Stimulated activated CD8-positive, alpha-beta memory T cell treated with anti-CD3 and anti-CD28 coated beads, Interleukin-7, amount 100 ng/mL, for 48 hours (primary cell): ENCODE measurements at places on chromosomes 12 and 14.
A peak's percentile ranks its signal among the peaks of the same experiment; 100 is the strongest.

GRCh38 chr14:79411403-79412174 is 799.7 kb downstream of the DIO2 start:
- no peak for DNase-seq

- no peak for DNase-seq
Observed at GRCh38 chr14:51644217-51644933, 7.3 kb upstream of the FRMD6 start.

DNA sequence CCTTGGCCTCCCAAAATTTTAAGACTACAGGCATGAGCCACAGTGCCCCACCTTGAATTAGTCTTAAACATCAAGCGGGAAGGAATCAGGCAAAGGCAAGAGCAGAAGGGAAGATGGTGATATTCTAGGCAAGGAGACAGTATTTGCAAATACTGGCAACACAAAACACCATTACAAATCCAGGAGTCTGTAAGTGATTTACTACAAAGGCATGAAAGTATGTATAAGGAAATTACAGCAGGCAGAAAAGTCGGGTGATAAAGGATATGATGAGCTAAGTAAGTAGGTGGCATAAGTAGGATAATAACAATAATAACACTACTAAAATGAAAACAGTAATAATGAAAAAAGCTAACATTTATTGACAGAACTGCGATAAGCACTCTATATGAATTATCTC is 28.5 kb downstream of the FMNL3 start:
- DNase-seq, result no peak

GRCh38 chr14:75910048-75910447 is 71.7 kb downstream of the TGFB3 start:
- no peak for DNase-seq

- no peak for DNase-seq
Observed at GRCh38 chr12:22971247-22971646, 346.3 kb downstream of the ETNK1 start.

- no peak for DNase-seq
Observed at GRCh38 chr14:91570021-91570420, 59.9 kb upstream of the PPP4R3A start.

DNA sequence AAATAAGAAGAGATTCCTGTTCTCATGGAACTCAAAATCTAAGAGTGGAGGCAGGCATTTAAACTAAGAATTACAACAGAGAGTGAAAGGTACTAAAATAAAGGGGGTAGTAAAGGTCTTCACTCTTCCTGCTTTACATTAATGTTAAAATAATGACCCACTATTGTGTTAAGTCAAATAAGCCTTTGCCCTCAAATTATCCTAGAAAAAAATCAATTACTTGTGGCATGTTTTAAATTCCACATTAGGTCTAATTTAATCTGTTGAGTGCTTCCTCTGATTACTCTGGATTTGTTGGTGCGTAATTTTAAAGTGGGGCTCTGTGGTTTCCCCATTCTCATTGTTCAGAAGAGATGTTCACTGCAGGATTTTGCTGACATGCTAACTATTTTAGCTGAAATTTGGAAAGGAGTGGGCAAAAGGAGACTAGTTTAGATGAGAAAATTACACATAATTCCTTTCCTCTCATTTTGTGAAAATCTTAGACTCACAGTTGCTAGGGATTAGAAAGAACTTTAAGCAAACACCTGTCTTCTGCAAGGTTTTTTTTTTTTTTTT is 35.5 kb downstream of the BTG1 start:
- no peak for DNase-seq

GRCh38 chr14:65041434-65041915 is 54.8 kb downstream of the FNTB start:
- DNase-seq, result no peak

DNA sequence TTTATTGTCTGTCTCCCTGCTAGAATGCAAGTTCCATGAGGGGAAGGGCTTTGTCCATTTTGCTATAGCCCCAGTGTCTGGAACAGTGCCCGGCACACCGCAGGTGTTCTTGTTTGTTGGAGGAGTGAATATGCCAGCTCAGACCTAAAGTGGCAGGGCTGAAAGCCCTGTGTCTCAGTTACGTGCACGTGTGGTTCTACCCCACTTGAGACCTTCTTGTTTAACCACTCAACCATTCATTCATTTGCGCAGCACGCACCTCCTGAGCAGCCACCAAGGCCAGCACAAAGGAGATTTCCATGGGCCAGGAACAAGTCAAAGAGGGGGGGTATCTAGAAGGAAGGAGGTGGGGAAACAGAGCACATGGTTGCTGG is 338.0 kb upstream of the FKBP4 start:
- no peak for DNase-seq

DNA sequence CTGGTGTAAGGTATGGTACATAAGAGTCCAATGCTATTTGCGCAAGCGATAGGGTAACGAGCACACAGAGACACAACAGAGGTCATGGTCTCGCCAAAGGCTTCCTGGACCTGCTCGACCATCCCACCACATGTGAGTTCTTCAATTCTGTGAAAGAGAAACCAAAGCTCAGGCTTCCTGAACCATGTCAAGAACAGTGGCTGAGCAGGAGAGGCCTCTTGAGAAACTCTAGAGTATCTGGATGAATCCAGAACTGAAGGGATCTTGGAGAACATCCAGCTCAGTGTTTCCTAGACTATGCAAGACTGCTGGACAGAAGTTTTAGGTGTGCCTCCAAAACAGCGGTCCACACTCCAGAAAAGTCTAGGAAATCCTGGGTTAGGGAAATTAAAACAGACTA is 114.5 kb downstream of the TRAFD1 start:
- DNase-seq, result no peak

GRCh38 chr12:97542666-97543280 is 80.2 kb downstream of the RMST start:
- DNase-seq, result no peak

DNA sequence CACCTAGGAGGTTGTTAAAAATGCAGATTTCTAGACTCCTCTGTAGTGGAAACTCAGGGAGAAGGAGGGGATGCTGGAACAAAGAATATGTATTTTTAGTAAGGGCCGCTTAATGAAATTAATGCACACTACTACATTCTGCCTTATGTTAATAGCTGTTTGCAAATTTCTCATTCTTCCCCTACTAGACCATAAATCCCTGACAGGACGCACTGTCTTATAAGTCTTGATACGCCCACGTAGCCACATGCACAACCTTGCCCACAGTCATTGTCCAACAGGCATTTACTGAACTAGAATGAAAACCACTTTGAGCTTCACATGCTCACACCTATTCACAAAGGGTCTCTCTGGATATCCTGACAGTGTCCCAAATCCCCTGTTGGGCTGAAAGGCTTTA is 10.5 kb downstream of the KRT2 start:
- DNase-seq, result no peak

DNA sequence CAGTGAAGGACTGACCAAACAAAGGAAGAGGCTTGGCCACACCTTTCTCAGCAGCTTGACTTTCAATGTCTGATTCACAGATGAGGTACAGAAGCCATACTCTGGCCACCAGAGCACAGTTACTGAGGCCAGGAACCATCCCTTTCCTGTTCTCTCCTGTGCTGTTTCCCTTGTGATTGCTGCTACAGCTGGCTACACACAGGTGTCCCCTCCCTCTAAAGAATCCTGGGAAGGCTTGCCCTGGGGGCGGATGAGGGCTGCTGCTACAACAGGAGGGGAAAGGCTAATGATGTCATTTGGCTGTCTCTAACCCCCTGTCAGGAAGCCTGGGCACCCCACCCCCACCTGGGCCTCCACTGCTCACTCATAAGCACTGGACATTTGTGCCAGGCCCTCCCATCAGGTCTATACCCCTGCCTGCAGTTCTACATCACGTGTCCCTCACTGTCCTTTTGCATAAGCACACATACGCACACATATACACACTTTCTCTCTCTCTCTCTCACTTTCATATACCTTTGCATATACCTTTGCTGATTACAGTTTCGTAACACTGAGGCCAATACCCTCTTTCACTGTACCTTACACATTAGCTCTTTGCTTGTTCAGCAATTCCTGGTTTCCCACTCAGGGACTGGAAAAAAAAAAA is 41.4 kb downstream of the PRPF40B start:
- no peak for DNase-seq

DNA sequence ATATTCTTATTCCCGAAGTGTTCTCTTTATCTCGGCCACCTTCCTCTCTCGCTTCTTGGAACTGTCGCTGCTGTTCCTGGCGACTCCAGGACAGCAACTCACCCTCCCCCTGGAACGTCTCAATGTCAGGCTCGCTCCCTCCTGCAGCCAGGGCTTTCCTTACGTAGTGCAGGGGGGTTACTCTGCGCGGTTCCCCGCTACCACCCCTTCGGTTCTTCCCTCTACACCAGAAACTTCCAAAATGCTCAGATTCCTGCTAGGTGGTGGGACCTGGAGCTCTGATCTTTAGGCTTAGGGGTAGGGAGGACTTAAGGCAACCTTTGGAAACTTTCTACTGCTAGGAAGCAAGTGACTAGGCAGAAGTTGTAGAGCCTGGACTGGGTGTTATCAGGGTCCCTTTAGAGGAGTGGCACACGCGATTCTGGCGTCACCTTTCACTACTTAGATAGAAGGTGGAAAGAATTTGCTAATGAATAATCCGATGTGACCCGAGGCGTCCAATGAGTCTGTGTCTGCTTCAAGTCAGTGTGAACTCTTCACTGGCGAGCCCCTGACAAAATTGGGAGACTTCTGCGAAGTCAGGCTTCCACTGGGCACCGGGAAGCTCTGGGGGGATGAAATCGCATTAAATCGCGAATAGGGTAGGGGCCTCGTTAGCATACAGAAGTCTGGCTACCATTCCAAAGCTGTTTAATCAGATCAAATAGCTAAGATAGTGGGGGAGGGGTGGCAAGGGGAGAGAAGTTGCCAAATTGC is 900 bp upstream of the DPF3 start:
- DNase-seq, result no peak

DNA sequence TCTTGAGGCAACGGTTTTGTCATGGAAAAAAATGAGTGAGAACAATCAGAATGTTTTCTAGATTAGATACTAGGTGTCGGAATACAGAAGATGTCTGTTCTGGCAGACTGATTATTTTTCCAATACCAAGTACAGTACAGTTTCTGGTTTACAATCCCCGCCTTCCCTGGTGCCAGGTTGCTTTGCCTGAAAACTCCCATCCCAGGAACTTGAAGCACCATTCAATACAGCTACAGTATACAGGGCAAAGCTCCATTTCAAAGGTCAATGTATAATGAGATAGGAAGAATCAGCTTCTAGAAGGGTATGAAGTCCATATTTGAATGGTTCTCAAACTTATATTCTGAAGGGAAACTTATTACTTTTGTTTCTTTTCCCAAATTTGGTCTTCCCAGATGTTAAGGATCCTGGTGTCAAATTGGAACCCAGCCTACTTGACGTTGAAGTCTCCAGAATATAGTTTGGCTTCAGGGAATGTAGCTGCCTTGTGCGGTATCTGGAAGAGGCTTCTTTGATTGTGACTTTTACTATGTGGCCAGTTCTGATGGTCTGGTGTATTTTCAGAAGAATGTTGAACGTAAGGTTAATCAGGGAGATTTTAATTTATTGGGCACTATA is 238.0 kb upstream of the ATP2B1 start:
- no peak for DNase-seq

- no peak for DNase-seq
Observed at GRCh38 chr12:90972226-90972625, 17.2 kb upstream of the CCER1 start.

- DNase-seq, result no peak
Observed at GRCh38 chr12:69910694-69911093, 85.7 kb downstream of the MYRFL start.

- DNase-seq, result no peak
Observed at GRCh38 chr12:4448943-4449850, 3.6 kb upstream of the FGF6 start.

DNA sequence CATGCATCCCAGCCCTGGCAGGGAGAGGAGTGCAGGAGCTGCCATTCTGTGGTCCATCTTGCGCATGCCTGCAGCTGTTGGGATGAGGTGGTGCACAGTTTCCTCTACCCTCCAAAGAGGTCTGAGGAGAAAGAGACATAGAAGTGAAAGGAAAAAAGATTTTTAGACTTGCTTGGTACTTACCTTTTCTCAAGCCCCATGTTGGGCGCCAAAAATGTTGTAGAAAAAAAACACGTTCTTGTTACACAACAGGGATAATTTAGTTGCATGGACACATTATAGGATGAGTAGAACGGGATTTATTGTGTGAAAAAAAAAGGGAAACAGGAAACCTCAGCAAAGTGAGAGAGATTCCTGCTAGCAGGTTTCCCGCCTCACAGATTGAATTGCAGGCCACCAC is 244.4 kb upstream of the GARIN2 start:
- no peak for DNase-seq

GRCh38 chr14:75295491-75296345 is 17.1 kb downstream of the FOS start:
- peak; percentile 56 for DNase-seq

DNA sequence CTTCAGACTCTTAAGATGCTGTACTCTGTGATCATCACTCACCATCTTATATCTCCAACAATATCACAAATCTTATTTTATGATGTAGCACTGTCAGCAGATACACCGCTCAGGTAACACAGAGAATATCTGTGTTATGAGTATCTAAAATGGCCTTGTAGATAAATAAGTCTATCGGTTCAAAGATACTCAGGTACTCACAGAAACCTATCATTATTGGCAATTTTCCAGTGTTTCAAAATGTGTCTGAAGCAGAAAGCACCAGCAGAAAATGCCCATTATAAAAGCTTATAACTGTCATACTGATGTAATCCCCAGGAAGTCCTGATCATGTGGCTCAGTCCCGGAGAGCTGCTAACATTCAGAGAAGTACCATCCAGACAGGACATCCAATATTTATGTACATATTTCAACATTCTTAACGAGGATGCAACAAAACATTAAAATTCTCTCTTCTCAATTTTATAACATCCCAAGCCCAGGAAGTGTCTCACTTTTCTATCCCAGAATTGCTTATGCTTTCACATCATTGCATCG is 190.7 kb upstream of the LMNTD1 start:
- no peak for DNase-seq

- no peak for DNase-seq
Observed at GRCh38 chr12:119207063-119207560, 28.4 kb downstream of the HSPB8 start.

GRCh38 chr12:58629376-58629775 is 290.9 kb downstream of the LRIG3 start:
- no peak for DNase-seq
